ENCODE measurements at places on chromosomes 1 and 21.

DNA sequence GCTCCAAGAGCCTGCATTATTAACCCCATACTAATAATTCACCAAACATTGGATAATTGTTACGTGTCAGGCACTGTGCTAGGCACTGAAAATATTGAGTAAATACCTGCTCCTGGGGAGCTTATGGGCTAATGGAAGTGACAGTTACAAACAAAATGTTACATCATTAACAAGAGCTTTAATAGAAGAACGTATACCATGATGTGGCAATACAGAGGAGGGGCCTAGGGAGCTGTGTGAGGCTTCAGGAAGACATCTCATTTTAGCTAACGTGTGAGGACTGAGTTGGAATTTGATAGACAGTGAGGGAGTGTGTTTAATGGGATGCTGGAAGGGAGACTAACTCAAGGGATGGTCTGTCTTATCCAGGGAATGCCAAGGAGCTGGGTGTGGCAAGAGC lies 16.5 kb upstream of the TSPAN2 start:
- DNase-seq, result no peak

- no peak for DNase-seq
Measured at GRCh38 chr1:175388285-175388684, 195.7 kb upstream of the KIAA0040 start.

GRCh38 chr21:33670076-33670978 lies 28.0 kb downstream of the ITSN1 start:
- no peak for DNase-seq

GRCh38 chr21:44434568-44434925 lies 20.8 kb upstream of the LRRC3 start:
- no peak for DNase-seq

DNA sequence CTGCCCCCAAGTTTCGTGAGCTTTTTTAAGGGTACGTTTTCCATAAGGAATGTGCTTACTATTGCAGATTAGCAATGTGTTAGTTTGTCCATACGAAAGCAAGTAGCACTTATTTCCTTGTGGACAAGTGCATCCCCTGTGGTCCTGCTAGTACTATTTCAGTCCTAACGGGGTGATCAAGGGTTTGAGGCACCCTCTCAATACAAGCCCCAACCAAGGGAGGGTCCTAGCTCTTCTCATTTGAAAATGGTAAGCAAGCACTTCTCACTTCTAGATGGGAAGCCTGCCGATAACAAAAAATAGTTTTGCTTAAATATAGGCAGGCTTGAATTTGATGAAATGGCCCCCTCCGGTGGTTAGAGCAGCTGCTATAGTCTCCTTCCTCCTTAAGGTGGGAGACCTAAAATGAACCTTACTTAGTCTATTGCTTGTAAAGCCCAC lies 64.0 kb upstream of the HMCN1 start:
- DNase-seq, result peak; percentile 36

DNA sequence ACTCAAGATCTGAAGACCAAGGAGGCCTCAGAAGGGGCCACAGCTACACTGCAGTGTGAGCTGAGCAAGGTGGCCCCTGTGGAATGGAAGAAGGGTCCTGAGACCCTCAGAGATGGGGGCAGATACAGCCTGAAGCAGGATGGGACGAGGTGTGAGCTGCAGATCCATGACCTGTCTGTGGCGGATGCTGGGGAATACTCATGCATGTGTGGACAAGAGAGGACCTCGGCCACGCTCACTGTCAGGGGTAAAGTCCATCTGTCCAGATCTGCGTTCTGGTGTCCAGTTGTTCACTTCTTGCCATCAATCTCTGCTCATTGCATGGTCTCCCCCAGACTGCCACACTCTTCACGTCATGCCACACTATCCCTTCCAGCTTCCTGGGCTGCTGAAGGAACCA lies 90.6 kb downstream of the OBSCN start:
- DNase-seq, result no peak

- peak; percentile 30 for DNase-seq
Measured at GRCh38 chr1:77175230-77175844, 43.9 kb downstream of the PIGK start.

- no peak for DNase-seq
Measured at GRCh38 chr1:42358791-42359190, 21.8 kb upstream of the RIMKLA start.

DNA sequence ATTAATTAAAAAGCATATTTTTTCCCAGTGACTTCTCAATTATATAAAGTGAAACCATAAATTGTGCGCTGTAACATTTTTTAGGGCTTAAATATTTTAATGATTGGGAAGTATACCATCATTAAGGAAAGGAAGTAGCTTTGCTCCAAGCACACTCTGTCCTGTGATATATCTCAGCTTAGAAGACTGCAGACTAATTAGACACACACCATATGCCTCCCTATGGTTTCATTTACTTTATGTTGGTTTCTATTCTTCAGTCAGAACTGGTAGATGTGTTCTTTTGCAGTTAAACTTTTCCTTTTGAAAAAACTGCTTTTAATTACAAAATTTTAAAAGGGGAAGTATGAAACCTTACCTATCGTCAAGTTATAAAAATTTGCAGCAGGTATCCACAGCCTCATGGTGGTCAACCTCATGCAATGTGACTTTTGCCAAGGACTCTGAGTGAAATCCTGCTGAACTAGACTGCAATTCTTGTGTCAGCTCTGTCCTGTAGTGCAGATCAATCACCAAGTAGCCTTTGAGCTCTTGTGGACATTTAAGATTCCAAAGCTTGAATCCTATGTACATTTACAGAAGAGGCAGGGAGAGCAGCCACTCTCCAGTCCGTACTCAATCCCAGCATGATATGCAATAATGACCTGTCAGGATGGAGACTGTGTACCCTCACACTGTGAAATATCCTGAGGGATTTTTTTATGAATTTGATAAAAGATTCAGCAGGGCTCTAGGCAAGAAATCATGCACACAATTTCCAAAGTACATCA lies 149.1 kb downstream of the AMY1C start:
- DNase-seq, result no peak
